IPS-NIHi11 (cell line): ENCODE measurements at places on chromosomes 2 and 18.

DNA sequence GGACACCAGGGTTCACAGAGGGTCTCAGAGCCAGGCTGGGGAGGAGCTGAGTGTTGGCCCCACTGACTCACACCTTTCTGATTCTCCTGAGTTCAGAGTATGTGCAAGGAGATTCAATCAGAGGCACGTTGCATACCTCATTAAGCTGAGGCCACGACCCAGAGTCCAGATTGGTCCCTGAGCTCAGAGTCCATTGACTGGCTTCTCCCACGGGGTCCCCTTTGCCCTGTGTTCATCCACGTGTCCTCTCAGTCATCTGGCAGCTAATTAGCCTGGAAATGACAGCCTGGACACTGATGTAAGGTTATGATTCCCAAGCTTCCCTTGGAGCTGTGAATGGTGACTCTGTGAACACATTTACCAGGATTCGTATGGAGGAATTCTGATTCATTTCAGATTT lies 267.2 kb downstream of the SH3BP4 start:
- DNase-seq: no peak

DNA sequence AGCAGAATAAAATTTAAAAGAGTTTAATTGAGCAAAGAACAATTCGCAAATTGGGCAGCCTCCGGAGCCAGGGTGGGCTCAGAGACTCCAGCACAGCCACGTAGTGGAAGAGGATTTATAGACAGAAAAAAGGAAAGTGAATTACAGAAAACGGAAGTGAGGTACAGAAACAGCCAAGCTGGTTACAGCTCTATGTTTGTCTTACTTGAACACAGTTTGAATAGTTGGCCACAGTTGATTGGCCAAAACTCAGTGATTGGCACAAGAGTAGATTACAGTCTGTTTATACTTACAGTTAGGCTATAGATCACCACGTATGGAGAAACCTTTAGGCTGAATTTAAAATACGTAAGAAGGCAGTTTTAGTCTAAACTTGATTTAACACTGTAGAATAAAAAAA lies 78.8 kb upstream of the NEDD4L start:
- no peak for DNase-seq

DNA sequence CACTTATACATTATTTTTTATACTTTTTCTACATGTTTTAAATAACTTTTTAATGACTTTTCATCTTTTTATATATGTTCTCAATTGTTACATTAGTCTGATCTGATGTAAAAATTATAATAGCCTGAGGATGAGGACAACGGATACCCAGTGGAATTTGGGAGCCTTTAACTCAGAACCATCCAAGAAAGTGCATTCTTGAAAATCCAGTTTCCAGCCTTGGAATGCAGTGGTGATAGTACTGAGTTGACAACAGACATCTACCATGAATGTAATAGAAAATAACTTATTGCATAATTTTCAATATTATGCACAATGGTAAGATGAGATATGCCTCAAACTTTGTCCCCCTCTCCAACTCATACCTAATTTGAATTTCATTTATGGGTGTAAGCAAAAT lies 120.7 kb upstream of the ZC3H15 start:
- no peak for DNase-seq

DNA sequence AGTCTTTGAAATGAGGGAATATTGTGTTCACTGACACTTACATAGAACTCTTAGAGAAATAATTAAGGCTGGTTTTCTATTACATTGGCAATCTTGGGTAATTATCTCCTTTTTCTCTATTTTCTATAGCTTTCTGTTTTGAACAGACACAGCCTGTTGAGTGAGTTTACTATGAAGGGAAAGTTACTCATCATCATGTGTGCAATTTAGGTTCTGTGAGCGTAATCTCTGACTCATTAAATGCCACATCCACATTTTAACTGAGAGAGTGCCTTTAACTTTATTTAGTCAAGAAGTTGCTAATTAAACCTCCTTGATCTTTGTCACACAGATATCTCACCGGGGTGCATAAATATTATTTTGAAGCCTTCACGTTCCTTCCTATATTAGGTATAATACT lies 174.0 kb upstream of the SLC8A1 start:
- no peak for DNase-seq

GRCh38 chr2:199660167-199660566 lies 190.8 kb downstream of the FTCDNL1 start:
- no peak for DNase-seq

- DNase-seq: no peak
Measured at GRCh38 chr2:236872015-236872414, 213.7 kb upstream of the COPS8 start.

GRCh38 chr2:174490051-174490450 lies 3.2 kb upstream of the GPR155 start:
- no peak for DNase-seq

DNA sequence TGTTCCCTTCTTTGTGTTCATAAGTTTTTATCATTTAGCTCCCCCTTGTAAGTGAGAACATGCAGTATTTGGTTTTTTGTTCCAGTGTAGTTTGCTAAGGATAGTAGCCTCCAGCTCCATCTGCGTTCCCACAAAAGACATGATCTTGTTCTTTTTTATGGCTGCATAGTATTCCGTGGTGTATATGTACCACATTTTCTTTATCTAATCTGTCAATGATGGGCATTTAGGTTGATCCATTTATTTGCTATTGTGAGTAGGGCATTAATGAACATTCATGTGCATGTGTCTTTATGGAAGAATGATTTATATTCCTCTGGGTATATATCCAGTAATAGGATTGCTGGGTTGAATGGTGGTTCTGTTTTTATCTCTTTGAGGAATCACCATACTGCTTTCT lies 33.4 kb downstream of the CARF start:
- no peak for DNase-seq

DNA sequence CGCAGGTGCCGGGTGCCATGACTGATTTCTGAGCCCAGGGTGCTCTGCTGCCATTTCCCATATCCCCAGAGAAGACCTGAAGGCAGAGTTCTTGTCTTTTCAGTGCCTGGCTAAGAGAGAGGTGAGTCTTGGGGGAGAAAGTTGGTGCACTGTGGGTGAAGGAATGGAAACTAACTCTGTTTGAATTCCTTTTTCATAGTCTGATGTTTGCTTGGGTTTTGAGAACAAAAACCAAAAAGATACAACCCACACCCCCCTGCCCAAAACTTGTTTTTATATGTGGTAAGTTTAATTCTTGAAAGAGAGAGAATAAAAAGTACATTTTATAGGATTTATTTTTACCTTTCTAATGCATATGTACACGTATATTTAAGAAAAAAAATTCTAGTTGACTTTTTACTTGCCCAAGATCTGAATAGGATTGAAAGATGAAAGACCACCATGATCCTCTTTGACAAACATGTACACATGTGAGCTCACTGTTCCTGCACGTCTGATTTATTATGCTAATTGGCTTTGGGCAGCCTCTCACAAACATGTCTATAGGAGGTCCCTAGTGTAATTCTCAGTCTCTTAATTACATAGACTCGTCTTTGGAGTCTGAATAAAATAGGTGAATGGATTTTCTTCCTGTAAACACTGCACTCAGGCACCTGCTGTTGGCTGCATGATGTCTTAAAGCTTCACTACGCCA lies 46.3 kb downstream of the ARL4C start:
- DNase-seq: no peak

GRCh38 chr2:26977012-26977411 lies 6.6 kb downstream of the MAPRE3 start:
- DNase-seq: no peak

- DNase-seq: peak; percentile 45
Measured at GRCh38 chr2:2698182-2699120, 367.4 kb upstream of the MYT1L start.

- DNase-seq: no peak
Measured at GRCh38 chr18:79062806-79063205, 6.4 kb upstream of the ATP9B start.

- no peak for DNase-seq
Measured at GRCh38 chr2:241773511-241774418, 2.9 kb upstream of the GAL3ST2 start.

DNA sequence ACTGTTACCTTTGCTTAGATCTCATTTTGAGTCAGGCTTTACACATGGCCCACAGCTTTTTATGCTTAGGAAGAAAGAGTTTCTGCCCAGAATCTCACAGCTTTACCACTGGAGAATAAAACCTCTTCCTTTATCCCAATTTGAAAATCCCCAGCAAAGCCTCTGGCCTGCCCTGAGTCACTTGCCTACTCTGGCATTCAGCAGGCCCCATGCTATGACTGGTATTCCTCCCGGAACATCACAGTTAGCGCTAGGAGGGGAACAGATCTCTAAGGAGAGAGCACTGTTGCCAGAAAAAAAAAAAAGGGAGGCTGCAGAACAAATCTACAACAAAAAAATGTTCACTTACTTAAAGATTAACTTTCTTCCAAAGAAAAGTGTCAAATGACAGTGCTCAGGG lies 152.9 kb upstream of the DNMT3A start:
- peak; percentile 35 for DNase-seq

DNA sequence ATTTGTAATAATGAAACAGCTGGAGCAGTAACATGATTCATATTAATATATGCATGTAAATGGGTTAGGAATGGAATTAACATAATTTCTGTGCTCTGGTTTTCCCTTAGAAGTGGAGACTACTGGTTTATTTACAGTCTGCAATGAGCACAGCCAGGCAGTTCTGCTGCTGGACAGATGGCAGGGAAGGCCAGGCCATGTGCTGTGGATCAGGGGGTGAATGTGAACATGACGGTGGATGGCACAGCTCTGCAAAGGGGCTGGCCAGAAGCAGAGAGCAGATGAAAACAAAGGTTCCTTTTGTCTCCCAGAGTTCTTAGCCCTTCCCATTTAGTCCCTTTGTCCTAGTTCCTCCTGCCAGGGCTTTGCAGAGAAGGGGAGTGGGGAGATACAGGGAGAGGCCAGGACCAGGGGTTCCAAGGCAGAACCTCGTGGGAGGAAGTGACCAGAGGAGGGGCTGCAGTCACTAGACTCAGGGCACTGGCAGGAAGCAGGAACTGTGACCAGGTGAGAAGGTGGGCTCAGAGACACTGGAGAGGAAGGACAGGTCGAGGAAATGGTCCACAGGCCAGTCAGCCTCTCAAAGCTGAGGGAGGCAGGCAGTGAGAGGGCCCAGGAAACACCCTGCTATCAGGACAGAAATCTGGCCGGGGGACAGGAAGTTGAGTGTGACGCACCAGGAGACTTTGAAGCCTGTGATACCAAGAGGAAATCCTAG lies 112.9 kb upstream of the ATP8B1 start:
- peak; percentile 26 for DNase-seq

DNA sequence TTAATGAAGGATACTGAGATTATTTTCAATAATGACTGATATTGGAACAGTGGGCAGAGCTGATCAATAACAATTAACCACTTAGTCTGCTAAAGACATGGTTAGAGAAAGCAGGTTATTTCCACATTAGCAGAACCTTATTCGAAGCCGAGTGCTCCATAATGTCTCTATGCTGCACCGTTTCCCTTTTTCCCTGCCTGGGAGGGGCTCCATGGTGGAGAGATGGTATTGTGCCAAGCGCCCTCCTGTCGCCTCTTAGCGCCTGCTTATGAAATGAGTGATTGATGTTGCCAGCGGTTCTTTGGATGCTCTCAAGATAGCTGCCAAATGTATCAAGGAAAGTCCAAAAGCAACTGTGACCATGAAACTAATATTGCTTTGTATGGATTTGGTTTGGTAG lies 34.6 kb upstream of the INSIG2 start:
- DNase-seq: no peak

DNA sequence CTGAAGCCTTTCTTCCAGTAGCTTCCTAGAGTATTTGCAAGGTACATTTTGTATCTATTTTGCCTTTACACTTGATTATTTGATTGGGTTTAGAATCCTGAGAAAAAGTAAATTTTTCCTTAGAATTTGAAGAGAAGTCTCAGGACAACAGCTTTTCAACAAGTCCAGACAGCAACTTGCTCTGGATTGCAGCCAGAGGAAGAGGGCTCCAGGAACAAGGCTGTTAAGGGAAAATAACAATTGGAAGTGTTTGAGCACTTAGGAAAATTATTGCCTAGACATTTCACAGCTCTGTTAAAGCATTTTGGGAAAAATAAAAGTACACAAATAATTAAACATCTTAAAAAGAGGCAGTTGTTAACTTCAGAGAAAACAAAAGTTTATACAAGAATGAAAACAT lies 58.3 kb upstream of the RAPGEF4 start:
- DNase-seq: no peak

DNA sequence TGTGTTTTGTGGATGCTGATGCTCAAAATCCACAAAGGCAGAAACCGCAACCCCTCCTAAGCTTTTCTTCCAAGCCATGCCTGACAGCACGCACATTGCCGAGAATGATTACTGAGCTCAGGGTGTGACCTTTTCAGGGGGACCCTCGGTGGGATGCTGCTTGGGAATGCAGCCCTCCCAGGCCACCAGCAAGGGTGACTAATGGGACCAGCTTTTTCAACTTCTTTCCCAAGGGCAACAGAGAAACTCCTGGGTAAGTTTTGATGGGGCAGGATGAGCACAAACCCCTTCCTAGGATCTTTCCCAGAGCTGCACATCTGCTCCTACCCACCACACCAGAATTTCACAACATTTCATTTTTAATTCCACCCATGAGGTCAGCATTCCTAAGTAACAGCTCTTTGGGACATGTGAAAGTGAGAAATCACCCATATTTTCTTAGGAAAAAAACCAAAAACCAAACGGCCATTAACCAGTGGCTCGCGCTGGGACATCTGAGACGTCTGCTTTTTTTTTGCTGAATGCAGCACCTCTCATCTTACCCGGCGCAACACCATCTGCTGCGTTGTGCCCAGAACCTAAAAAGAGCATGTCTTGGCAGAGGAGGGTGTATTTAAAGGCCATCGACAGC lies 119.0 kb downstream of the ARL4C start:
- DNase-seq: no peak

DNA sequence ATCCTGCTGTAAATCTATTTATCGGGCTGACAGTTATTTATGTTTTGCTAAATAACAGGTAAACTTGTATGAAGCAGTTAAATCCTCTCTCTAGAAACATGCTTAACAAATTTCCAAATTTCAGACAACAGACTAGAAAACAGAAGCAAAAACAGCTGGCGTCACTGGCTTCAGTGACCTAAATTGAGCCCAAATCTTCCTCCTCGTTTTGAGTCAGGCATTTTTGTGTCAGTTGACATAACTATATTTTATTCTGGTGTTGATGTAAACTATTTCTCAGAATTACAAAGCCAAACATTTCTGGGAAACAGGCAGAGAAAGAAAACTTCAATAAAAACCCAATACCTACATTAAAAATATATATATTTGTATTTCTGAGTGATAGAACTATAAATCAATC lies 21.7 kb downstream of the RBMS1 start:
- no peak for DNase-seq

DNA sequence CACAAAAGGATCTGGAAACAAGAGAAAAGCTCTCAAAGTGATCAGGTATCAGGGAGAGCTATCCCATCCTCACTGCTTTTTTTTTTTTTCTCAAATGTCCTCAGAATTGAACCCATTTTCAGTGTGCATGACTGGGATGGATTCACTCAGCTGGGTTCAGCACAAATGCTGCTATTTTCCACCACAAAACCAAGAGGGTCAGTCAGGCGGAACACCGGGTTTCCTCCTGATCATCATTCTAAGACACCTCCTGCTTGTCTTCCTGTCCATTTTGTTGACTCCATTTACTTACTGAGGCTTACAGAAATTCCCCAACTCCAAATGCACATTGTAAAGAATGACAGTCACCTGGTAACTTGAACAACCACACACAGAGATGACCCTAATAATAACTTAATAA lies 39.9 kb downstream of the CYRIA start:
- no peak for DNase-seq
